Left ventricle myocardium inferior (tissue), 1 donor: ENCODE measurements at places on chromosomes 3 and 15.

- no peaks in the 10 kb centered on the region for H3K27me3 ChIP-seq
- no peak overlapping the region for H3K4me3 ChIP-seq
- H3K27ac ChIP-seq: no peak overlapping the region
- H3K4me1 ChIP-seq: no peaks in the 10 kb centered on the region
- no peak for DNase-seq
Measured at GRCh38 chr15:59553879-59554735, 57.5 kb upstream of the GCNT3 start.

GRCh38 chr3:104805508-104805907 is 561.2 kb upstream of the ALCAM start:
- no peak overlapping the region for H3K4me3 ChIP-seq
- no peak overlapping the region for H3K27ac ChIP-seq
- H3K27me3 ChIP-seq: no peaks in the 10 kb centered on the region
- no peak for DNase-seq

DNA sequence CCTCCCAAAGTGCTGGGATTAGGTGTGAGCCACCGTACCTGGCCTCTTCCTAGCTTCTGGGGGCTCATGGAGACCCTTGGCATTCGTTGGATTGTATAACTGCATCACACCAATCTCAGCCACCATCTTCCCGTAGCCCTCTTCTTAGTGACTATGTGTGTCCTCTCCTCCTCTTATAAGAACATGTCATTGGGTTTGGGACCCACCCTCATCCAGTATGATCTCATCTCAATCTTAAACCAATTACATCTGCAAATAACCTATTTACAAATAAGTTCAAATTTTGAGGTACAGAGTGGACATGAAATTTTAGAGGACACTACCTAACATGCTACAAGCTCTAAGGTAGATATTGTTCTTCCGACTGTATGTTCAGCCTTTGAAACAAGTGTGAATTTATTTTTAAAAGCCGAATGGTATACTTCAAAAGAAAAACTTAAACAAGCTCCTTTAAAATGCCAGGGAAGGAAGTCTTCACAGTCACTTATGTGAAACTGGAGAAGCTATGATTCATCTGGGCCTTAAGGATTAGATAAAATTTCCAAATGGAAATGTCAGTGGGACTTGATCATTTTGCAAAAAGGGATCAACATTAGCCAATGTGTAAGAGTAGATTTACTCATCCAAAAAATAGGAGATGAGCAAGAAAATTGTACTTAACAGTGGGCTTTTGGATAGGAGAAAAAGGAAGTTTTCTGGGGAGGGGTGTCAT is 225.7 kb downstream of the MEX3B start:
- no peak overlapping the region for H3K27ac ChIP-seq
- no peaks in the 10 kb centered on the region for H3K36me3 ChIP-seq
- no peak overlapping the region for H3K4me3 ChIP-seq
- no peaks in the 10 kb centered on the region for H3K4me1 ChIP-seq

DNA sequence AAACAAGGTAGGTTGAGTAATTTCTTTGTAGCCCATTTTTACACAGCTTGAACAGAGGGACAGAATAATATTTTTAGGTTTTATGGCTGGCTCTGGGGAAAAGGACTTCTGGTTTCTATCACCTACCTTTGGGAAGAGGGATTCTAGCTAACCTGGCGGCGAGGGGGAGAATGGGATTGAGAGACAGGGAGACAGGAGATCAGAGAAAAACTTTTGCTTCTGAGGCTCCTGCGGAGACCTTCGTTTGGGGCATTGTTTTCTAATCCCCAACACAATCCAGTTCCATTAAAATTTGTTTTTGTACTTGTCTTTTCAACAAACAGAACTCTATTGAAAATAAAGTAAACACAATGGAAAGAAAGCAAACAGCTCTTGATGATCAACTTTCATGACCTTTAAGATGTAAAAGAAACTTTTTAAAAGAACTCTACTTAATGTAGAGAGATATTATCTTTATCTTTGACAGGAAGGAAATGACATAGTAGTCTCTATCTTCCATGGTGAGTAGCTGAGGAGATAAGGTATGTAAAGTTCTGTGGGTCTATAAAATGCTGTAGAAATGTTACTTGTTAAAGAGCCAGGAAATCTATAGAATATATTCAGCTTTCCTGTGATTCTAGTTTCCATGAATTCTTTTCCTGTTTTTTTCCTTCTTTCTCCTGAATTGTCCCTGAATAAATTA is 37.0 kb upstream of the P2RY1 start:
- no peak overlapping the region for H3K27ac ChIP-seq
- H3K4me1 ChIP-seq: no peaks in the 10 kb centered on the region
- H3K27me3 ChIP-seq: no peaks in the 10 kb centered on the region
- H3K4me3 ChIP-seq: no peak overlapping the region
- H3K36me3 ChIP-seq: no peaks in the 10 kb centered on the region

DNA sequence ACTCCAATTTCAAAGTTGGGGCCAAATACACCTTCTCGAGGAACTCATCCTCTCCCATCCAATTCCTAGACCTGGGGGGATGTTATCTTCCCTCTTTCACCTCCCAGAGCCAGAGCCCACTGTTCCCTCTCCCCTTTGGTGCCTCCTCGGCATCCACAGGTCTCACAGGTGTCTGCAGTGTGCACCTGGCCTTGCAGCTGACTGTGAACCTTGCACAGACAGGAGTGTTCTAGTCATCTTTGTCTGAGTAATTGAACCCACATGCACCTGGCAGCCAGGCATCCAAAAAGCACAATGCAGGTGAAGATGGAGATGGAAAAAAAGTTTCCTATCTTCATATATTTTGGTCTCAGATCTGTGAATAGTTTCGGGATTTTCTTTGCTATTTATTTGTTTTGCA is 30.8 kb downstream of the PCOLCE2 start:
- H3K27me3 ChIP-seq: no peaks in the 10 kb centered on the region
- peaks cover 49% of the 10 kb centered on the region for H3K4me1 ChIP-seq
- DNase-seq: no peak
- no peaks in the 10 kb centered on the region for H3K36me3 ChIP-seq
- no peak overlapping the region for H3K4me3 ChIP-seq

DNA sequence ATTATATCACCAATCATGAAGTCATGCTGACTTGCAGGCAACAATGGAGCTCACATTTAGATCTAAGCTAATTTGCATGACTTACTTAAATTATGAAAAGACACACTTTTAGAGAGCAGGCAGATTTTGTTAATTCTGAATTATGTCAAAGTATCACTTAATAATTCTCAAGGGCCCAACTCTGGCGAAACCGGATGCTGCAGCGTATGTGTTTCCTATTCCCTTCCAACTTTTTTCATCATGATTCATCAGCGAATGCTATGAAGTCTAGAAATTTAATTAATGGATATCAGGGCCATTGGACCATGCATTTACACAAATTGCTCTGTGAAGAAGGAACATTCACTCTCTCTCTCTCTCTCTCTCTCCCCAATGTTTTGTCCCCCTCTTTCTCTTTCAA is 63.5 kb upstream of the GOLGA8A start:
- peaks cover 16% of the 10 kb centered on the region for H3K4me1 ChIP-seq
- no peaks in the 10 kb centered on the region for H3K36me3 ChIP-seq
- H3K4me3 ChIP-seq: no peak overlapping the region
- no peak overlapping the region for H3K27ac ChIP-seq
- no peak for DNase-seq
- peaks cover 18% of the 10 kb centered on the region for H3K27me3 ChIP-seq

- H3K4me3 ChIP-seq: no peak overlapping the region
- no peak for DNase-seq
- H3K4me1 ChIP-seq: no peaks in the 10 kb centered on the region
- no peaks in the 10 kb centered on the region for H3K27me3 ChIP-seq
Measured at GRCh38 chr3:180531303-180532278, 70.4 kb upstream of the TTC14 start.

DNA sequence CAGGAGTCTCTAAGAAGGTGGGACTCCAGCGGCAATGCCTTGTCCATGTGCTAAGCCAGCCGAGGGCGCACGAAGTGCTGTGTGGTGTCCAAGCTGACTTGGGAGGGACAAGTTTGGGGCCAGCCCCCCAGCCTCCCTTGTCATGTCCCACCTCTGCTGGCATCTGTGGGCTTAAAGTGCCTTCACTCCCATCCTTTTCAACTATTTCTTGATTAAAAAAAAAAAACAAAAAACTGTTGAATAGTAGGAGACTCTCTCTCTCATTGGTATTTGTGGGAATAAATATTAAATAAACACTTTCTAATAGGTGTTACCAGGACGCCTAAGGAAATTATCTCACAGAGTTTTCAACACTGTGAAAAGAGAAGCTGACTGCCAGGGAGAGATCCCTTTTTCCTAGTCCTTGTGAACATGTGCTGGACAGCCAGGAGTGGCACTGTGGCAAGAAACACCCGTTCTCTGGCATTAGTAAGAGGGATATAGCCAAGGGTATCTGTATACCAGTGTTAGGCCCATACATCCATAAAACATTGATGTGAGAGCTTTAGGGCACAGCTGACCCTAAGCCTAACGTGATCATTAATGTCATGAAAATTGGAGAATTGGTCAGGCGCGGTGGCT is 158.0 kb downstream of the IGF1R start:
- H3K4me1 ChIP-seq: peaks cover 62% of the 10 kb centered on the region
- H3K27me3 ChIP-seq: no peaks in the 10 kb centered on the region
- H3K4me3 ChIP-seq: no peak overlapping the region
- H3K27ac ChIP-seq: peak overlapping the region; percentile 38

DNA sequence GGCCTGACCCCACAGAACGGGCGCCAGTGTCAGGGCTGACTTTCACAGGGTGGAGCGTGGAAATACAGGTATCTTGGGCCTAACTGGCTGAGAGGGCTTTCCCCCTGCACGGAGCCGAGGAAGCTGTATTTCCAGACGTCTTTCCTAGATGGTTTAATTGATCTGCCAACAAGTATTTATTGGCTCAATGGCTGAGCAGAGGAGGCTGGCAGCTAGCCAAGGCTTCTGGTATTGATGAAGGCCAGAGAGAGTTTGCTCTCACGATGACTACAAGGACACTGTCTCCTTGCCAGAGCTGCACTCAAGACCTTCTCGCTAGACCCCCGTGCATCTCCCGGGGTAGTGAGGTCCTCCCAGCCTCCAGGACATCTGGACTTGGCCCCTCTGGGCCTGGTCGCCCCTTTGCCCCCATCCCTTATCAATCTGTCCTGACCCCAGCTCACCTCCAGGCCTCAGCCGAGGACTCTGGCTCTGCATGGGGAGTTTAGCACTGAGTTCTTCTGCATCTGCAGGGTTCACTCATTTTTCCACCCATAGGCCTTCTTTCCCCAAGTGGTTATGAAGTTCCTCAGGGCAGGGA is 20.6 kb downstream of the SPSB4 start:
- no peaks in the 10 kb centered on the region for H3K27me3 ChIP-seq
- H3K36me3 ChIP-seq: no peaks in the 10 kb centered on the region
- peaks cover 26% of the 10 kb centered on the region for H3K4me1 ChIP-seq
- no peak overlapping the region for H3K27ac ChIP-seq

DNA sequence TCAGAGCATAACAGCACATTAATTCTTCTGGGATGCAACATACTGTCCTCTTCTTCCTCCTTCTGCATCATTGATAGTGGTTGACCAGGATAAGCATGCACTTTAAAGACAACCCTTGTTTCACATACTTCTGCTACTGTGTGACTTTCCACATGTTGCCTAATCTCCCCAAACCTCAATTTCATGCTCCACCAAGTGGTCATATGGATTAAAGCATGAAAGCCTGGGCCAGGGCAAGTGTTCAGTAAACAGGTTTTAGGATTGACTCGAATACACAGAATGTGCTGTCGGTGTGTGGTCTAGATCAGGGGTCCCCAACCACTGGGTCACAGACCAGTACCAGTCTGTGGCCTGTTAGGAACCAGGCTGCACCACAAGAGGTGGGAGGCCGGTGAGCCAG is 22.5 kb upstream of the BFSP2 start:
- no peak for DNase-seq
- no peak overlapping the region for H3K4me3 ChIP-seq
- H3K27ac ChIP-seq: no peak overlapping the region

DNA sequence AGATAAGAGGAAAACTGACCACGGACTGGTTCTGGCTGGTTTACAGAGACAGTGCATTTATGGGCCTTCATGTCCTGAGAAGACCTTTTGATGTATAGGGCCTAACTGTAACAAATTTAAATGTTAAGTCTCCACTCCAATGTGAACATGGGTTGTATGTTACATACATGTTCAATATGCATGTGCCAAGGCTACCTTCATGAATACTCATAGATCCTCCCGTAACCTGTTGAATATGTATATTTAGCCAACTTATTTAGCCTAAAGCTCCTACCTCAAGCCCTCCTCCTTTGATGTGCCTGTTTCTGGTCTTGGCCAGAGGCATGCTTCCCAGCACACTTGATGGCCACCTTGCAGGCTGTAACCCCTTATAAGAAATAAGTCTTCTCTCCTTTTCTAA is at the start of gene OR5H2:
OR5H2 (plus strand) TSS at position 301 of the 400 bp plus-strand sequence. CDS start 398 bp downstream, outside the sequence.
- no peak for DNase-seq
- H3K36me3 ChIP-seq: no peaks in the 10 kb centered on the region
- H3K4me1 ChIP-seq: no peaks in the 10 kb centered on the region
